ENCODE measurements at places on chromosomes 5 and 9.
A peak's percentile ranks its signal among the peaks of the same experiment; 100 is the strongest.

- no peak for DNase-seq
These were observed 64.3 kb upstream of the DMRTA1 start for GRCh38 chr9:22382331-22382730.

GRCh38 chr5:27473307-27474046 is 435.1 kb upstream of the CDH9 start:
- no peak for DNase-seq

- no peak for DNase-seq
These were observed 10.0 kb downstream of the SPINK4 start for GRCh38 chr9:33249983-33250382.

- DNase-seq, result no peak
These were observed 61.4 kb downstream of the FBXW11 start for GRCh38 chr5:171945066-171945465.

DNA sequence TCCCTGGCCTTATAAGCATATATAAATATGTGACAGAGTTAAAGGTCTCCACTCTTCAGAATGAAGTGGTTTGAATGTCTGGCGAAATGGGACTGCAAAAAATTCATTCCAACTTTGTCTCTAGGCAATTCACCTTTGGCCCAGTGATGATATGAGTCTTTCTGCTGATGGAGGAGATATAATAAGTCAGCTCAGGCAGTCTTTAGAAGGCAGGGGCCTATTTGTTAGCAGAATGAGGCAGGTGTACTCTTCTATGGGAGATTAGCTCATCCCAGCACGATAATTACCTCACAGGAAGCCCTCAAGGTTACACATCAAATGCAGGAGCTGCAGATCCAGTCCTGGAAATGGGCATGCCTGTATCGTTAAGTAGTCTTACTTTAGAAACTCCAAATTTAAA is 300.5 kb downstream of the NR2F1-AS1 start:
- DNase-seq, result no peak

DNA sequence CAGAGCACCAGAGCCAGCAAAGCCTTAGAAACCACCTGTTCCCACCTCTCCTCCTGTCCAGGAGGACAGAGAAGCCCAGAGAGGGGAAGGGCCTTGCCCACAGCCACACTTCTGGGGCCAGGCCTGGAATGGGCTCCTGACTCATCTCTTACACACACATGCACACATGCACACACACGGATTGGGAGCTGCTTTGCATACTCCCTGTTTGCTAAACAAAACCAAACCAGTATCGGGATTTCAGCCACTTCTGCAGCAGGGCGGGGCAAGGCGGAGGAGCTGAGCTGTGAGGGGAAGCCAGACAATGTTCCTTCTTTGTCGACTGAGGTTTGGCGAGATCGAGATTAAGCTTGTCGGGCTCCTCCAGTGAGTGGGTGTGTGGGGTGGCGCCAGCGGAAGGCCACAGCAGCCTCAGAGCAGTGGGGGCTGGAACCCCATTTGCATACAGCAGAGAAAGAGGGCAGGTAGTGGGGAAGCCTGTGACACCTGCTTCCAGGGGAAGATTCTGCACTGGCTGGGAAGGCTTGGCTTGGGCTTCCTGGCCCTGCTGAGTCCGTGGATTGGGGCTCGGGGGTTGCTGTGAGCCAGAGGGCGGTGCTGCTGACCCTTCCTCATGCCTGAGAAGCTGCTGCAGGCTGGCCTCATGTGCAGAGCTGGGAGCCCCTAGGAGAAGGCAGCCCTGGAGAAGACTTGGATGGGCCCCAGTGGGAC is 16.1 kb downstream of the GFI1B start:
- peak; percentile 9 for DNase-seq

GRCh38 chr9:125412166-125412565 is 150.5 kb downstream of the GAPVD1 start:
- no peak for DNase-seq

DNA sequence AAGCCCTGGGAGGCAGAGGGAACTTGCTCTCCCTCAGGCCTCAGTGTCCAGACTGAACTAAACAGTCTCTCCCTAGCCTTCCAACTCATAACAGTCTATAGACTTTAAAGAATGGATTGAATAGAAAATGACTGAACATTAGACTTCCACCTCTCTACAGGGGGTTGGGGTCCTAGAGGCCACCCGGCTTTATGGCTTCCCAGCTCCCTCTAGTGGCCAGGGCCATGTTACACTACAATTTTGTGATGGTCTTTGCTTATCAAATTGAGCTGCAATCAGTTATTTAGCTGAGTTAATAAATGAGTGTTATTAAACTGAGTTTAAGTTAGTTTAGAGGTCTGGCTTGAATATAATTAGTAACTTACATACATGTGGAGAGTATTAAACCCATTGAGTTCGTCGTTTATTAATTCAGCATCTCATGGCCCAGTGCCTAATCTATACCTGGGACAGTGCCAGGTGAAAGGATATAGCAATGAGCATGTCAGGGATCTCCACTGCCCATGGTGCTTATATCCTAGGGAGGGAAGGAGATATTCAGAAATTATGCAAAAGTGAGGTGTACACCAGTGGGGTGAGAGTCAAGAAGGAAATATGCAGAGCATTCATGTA is 105.2 kb downstream of the SH3TC2 start:
- no peak for DNase-seq

DNA sequence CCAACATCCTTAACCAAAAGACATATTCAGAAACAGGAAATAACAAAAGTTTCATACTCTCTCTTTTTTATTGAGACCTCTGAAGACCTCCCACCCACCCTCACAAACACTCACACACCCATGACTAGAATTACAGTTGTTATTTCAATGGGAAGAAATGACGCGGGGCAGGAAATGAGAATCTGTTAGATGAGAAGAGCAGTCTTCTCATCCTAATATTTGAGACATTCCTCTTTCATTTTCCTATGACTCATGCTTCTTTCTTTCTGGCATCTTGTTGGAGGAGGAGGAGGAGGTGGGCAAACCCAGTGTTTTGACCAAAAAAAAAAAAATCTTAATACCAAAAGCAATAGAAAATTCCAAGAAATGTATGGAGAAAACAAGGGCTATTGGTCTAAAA is 179.5 kb upstream of the TARS1 start:
- peak; percentile 77 for DNase-seq

DNA sequence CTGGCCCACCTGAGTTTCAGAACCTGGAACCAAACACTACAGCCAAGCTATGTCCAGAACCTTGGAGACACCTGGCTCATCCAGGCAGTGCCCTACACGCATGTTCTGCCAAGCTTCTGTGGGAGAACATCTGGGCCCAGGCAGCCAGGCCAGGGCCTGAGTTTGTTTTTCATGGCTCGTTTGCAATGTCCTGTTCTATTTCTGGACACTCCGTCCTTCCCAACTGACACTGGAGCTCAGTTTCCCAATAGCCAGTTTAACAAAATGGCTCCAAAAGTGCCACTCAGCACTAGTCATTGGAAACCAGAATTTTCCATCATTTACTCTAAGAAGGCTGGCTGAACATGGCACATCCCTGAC is 38.6 kb downstream of the SH3RF2 start:
- DNase-seq, result no peak
